SK-N-DZ (cell line): ENCODE measurements at places on chromosomes 4 and X.

DNA sequence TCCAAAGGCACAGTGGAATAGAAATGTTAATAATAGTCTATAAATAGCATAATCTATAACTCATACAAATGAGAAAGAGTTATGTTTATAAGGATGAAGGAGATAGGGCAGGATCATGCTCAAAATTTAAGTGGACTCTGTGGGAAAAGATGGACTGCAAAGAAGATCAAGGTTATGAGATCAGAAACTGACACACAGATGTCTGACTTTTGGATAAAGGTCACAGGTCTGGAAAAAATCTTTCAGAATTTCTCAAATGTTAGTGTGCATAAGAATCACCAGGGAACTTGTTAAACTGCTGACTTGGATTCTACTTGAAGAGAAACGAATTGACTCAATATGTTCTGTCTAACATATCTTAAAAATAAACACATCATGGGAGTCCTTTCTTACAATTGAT lies 104.1 kb downstream of the FSTL5 start:
- DNase-seq: no peak

GRCh38 chr4:37393321-37393720 lies 148.8 kb downstream of the NWD2 start:
- no peak for DNase-seq

GRCh38 chrX:41824551-41824950 lies 98.8 kb downstream of the CASK start:
- no peak for DNase-seq

DNA sequence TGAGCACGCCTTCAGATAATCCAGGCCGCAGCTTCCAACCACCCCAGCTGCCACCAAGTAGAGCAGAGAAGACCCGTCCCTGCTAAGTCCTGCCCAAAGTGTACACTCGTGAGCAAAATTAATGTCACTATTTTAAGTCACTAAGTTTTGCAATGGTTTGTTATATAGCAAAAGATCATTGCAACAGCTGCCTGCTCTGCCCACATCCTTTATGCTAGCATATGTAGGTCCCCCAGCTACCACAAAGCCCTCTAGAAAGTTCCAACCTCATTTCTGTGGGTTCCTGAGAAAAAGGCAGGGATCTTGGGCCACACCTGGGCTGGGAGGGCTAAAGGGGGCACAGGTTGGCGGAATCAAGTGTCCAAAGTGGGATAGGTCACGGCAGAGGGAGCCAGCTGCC lies 346.9 kb downstream of the BCOR start:
- DNase-seq: no peak

- DNase-seq: no peak
These were observed 19.6 kb upstream of the NSUN7 start for GRCh38 chr4:40730091-40730679.

GRCh38 chr4:41541687-41542094 lies 3.7 kb downstream of the LIMCH1 start:
- no peak for DNase-seq

GRCh38 chr4:53348046-53348445 lies 17.8 kb downstream of the SCFD2 start:
- DNase-seq: no peak

DNA sequence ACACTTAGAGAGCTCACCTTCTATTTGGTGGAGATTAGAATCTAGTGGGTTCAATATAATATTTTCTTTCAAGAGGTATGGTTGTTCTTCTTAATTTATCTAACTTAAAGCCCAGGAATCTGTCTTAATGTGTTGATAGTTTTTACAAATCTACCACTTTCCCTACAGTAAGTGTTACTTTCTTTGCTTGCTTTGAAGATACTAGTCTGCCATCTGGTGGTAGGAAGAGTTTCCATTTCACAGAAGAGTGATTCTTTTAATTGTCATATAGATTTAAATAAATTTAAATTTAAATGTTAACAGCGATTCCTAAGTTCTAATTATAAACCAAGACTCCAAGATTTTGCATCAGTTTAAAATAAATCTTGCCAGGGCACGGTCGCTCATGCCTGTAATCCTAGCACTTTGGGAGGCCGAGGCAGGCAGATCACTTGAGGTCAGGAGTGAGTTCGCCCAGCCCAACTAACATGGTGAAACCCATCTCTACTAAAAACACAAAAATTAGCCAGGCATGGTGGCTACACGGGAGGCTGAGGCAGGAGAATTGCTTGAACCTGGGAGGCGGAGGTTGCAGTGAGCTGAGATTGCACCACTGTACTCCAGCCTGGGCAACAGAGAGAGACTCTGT lies 43.5 kb downstream of the NUDT9 start:
- peak; percentile 24 for DNase-seq

DNA sequence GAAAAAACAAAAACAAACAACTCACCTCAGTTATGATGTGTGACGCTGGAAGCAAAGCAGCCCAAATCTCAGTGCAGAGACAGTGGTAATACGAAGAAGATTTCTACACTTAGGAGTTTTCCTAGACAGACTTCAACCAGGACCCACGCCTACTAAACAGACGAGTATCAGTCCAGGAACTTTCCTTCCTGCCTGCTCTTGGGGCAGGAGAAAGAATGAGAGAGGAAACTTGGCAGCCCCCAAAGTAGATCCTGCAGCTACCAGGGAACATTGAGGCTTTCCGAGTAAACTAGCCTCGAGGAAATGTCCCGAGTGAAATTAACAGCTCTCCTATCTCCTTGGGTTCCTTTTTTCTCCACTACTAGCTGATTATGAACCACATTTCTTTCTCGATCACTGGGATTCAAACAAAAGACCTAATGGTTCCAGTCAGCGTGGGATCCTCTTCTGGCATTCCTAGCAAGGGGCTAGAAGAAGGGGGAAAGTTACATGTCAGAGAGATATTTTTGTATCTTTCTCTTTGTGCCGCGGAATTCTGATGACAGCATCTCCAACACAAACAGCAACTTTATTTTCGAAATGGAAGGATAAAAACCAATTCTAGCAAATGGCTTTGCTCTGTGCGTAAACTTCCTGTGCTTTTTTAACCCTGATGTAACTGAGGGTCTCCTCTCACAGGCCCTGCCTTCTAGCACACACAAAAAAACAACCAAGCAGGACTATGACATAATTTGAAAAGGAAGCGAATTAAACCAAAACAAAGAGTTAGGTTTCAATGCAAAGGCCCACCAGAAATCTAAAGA lies 53.2 kb downstream of the PPM1K start:
- DNase-seq: no peak
